ENCODE measurements at places on chromosomes 4 and X. TPM values are rescaled to one million over a fixed set of nuclear protein-coding genes. Genes with fewer than 3 reads are reported as not detected.
A peak's percentile ranks its signal among the peaks of the same experiment; 100 is the strongest.

Gene SLIT2
- polyA plus RNA-seq: 9.4 TPM

Gene ZDHHC9
- 67.4 TPM for polyA plus RNA-seq

Gene RBMXL3
- not detected for polyA plus RNA-seq

Gene F11
- 1.1 TPM for polyA plus RNA-seq

GRCh38 chrX:131752493-131753198 is 208.8 kb downstream of the OR13H1 start:
- DNase-seq: peak; percentile 86
- H3K27me3 ChIP-seq: no peaks in the 10 kb centered on the region
- H3K27ac ChIP-seq: no peak overlapping the region

- H3K4me1 ChIP-seq: peaks cover 2% of the 10 kb centered on the region
- no peaks in the 10 kb centered on the region for H3K36me3 ChIP-seq
- DNase-seq: no peak
Measured at GRCh38 chrX:44352758-44353157, 9.3 kb upstream of the EFHC2 start.

DNA sequence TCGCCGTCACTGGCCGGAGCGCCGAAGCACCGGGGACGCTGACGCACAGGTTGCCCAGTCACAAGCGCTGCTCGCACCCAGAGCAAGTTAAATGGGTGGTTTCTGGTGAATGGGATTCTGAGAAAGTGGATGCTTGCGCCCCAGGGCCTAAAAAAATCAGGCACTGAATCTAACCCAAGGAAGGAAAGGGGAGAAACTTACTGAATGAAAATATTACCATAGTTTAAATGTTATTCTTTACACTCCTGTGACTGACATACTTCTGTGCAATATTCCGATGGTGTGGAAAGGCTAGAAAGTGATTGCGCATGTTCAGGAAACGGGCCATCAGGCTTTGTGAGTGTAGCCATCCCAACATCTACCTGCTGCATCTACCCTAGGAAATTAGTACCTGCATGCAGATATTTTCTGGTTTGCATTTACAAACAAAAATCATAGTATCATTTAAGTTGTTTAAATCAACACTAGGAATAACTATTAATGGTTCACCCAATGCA is 838 bp upstream of the ABCG2 start:
- no peaks in the 10 kb centered on the region for H3K36me3 ChIP-seq
- H3K27ac ChIP-seq: no peak overlapping the region
- DNase-seq: no peak
- H3K4me3 ChIP-seq: peak overlapping the region; percentile 51
- H3K4me1 ChIP-seq: peaks cover 2% of the 10 kb centered on the region

GRCh38 chr4:66219401-66219800 is 549.1 kb upstream of the EPHA5 start:
- no peak overlapping the region for H3K4me3 ChIP-seq
- H3K27ac ChIP-seq: no peak overlapping the region
- H3K27me3 ChIP-seq: no peaks in the 10 kb centered on the region
- H3K36me3 ChIP-seq: no peaks in the 10 kb centered on the region

- no peak for DNase-seq
- H3K27ac ChIP-seq: no peak overlapping the region
- H3K27me3 ChIP-seq: no peaks in the 10 kb centered on the region
- H3K4me3 ChIP-seq: no peak overlapping the region
Measured at GRCh38 chr4:7868892-7869471, 70.7 kb downstream of the AFAP1 start.

DNA sequence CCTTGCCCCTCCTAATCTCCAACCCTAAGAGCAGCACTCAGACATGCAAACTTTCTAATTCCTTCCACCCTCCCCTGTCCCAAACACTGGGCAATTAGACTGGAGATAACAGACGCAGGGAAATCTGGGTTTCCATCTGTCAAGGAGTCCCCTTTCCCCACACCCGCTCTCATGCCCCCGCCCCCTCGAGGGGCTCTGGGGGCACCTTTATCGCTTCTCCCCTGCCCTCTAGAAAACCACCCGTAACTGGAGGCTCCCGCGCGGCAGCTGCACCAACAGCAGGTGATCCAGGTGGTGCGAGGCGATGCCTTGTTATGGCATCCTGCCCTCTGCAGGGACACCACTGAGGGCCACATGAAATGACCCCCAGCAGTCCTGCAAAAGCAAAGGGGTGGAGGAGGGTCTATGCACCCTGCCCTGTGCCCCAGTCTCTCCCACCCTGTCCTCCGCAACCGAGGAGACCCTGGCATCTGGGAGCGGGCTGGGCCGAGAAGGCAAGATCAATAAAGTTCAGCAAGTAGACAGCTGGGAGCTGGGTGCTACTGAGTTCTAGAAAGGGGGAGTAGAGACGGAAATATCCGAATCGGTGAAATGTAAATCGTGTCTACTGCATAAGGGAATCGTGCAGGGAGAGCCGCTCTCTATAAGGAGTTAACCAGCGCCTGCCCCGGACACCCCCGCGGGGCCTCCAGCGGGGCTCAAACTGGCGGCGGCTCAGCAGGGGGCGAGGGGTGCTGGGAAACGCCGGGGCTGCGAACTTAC is 1.6 kb downstream of the KCTD8 start:
- H3K27ac ChIP-seq: no peak overlapping the region
- peaks cover 10% of the 10 kb centered on the region for H3K4me1 ChIP-seq
- no peaks in the 10 kb centered on the region for H3K36me3 ChIP-seq
- peak overlapping the region; percentile 15 for H3K4me3 ChIP-seq
- H3K27me3 ChIP-seq: peaks cover 50% of the 10 kb centered on the region
- DNase-seq: no peak

GRCh38 chr4:109313168-109314133 is 11.0 kb upstream of the COL25A1 start:
- H3K36me3 ChIP-seq: no peaks in the 10 kb centered on the region
- H3K4me3 ChIP-seq: no peak overlapping the region
- H3K27me3 ChIP-seq: peaks cover 3% of the 10 kb centered on the region
